ENCODE measurements at places on chromosomes 7 and 10.
A peak's percentile ranks its signal among the peaks of the same experiment; 100 is the strongest.

- DNase-seq = no peak
These were observed 7.4 kb upstream of the STEAP4 start for GRCh38 chr7:88314061-88314491.

DNA sequence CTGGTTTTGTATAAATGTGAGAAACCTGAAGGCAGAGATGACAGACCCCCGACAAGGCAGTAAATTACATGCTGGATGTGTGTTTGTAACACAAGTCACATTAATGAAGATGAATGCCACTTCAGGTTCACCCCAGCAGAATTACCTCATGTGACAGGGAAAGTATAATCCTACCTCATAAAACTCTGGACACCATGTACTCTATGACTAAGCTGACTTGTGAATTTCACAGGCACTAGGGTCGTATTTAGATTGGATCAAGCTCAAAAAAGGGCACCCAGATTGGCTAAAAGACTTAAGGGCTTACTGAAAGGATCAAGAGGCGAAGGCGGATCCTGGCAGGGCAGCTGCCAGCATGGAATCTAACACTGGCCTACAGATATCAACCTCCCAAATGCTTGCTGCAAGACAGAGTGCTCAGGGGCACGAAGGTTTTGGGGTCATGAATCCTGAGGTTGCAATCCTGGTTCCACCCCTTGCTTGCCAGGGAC lies 161.4 kb downstream of the PIP4K2A start:
- peak; percentile 7 for DNase-seq

- no peak for DNase-seq
These were observed 353.2 kb downstream of the CRPPA start for GRCh38 chr7:16068183-16068582.

GRCh38 chr10:132674311-132674710 lies 111.6 kb downstream of the NKX6-2 start:
- DNase-seq = no peak

GRCh38 chr10:118798231-118798662 lies 43.5 kb upstream of the CACUL1 start:
- no peak for DNase-seq

DNA sequence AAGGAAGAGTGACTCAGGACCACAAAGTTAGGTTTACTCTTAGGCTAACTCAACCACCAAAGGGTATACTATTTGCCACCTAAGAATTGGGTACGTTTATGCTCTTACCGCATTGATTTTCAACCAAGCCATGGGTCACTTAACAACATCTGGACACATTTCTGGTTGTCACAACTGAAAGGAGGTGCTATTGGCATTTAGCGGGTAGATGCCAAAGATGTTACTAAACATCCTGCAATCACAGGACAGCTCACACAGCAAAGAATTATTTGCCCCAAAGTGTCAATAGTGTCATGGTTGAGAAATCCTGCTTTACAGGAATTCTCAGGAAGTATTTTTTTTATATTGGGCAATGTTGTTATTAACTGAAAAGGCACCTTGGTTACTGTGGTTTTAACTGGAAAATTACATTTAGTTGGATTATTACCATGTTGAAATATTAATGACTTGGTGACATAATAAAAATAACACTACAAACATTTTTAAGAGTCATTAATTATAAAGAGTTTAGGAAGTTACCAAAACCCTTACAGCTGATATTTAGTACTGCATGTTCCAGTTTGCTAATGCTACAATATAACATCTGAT lies 185.0 kb upstream of the TMEM196 start:
- DNase-seq = no peak
